Fibroblast of gingiva (primary cell): ENCODE measurements at places on chromosomes 13 and 19.

GRCh38 chr19:11463391-11463790 lies 17.5 kb downstream of the ELAVL3 start:
- DNase-seq: no peak

DNA sequence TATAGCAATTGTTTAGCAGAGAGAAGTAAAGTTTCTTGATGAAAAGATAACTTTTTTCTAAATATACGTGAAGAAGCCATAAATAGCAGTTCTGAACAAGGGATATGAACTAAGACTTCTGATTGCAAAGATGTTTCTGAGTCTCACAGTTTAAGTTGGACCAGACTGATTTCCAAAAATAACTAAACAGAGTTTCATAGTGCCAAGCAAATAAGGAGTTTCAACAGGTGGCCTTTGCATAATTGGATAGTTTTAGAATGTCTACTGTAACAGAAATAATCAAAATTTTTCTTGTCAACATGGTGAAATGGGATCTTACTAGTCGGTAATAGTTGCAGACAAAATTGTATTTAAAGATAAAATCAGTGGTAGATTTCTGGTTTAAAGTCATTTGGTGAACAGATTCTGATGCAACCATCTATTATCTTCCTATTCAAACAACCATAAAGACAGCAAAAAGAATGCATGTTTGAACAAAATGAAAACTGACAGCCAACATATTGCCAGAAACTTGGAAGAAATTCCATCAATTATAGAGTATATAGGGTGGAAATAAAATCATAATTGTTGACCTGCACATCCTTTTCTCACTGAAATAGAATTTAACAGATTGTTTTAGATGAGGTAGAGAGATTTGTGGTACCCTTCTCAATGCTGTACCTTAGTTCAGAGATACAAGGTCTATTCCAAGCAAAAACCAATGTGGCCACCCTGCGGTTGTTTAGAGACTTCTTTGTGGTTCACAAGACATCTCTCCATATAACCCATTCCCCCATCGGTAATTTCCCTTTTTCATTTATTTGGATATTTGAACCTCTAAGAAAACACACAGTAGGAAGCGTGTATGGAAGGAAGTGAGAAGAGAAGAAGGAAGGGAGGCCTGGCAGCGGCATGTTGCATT lies 275.3 kb downstream of the COG6 start:
- DNase-seq: no peak

- no peak for DNase-seq
Measured at GRCh38 chr13:37652596-37652995, 54.0 kb upstream of the POSTN start.

DNA sequence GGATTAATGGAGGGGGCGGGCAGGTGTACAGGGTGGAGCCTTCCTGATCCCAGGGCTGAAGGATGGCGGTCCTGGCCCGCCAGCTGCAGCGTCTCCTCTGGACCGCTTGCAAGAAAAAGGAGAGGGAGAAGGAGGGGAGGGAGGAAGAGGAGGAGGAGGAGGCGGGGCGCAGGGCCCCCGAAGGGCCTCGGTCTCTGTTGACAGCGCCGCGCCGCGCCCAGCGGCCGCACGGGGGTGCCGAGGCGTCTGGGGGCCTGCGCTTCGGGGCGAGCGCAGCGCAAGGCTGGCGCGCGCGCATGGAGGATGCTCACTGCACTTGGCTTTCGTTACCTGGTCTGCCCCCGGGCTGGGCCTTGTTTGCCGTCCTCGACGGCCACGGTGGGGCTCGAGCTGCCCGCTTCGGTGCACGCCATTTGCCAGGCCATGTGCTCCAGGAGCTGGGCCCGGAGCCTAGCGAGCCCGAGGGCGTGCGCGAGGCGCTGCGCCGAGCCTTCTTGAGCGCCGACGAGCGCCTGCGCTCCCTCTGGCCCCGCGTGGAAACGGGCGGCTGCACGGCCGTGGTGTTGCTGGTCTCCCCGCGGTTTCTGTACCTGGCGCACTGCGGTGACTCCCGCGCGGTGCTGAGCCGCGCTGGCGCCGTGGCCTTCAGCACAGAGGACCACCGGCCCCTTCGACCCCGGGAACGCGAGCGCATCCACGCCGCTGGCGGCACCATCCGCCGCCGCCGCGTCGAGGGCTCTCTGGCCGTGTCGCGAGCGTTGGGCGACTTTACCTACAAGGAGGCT lies at the start of gene PPM1N:
Gene PPM1N, plus strand, starts transcription at position 33 of the 785 bp plus-strand sequence. Its CDS starts 30 bp downstream, at position 63.
- DNase-seq: peak; percentile 4

DNA sequence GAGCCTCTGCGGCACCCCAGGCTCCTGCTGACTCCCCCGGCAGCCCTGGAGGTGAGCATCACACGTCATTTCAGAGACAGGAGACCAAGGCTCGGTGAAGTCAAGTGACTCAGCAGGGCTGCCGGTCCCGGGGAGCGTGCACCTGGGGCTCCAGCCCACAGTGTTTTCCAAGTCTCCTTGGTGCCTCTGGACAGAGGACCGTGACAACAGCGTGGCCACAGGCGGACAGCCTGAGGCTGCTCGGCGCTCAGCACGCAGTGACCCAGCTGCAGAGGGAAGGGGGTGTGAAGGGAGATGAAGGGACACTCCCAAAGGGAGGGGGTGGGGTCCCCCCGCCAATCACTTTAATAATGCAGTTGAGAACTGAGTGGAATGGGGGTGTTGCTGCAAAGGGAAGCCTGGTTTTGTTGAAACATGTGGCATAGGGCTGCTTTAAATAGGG lies 17.5 kb upstream of the ASPDH start:
- no peak for DNase-seq

DNA sequence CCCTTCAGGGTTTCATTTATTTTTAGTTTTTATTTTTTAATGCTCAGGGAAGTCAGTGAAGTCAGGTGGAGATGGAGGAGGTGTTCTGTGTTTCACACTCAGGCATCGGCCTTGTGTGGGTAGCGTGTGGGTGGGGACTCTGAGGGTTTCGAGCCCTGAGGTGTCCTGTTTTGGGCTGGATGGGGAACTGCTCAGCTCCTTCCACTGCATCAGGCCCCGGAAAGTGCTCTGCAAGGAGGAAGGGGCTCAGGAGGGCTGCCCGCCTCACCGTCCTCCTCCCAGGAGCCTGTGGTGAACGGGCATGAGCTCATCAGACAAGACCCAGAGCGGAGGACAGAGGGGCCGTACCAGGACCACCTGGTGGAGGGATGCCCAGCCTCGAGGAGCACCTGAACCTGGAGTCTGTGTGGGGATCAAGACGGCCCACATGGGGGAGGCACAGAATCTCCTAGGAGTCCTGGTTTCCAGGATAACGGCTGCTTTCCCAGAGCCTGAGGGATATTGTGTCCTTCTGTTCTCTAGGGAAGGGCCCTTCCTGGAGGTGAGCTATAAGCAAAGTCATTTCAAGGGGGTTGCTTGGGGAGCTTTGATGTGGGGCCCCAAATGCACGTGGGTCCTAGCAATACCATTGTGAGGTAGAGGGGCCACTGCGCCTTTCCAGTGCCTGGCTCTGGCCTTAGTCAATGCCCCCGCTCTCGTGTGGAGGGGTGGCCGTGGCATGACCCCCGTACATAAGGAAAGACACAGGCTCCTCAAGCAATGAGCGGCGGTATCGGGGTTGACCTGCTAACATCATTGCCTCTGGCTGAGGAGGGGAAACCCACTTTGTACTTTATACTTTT lies 13.5 kb upstream of the GAS6 start:
- no peak for DNase-seq

- DNase-seq: no peak
Measured at GRCh38 chr13:78649997-78650716, 8.8 kb downstream of the OBI1 start.

- peak; percentile 10 for DNase-seq
Measured at GRCh38 chr19:42683917-42684513, 56.3 kb downstream of the PSG3 start.

GRCh38 chr19:11821474-11822109 lies 7.5 kb downstream of the ZNF440 start:
- DNase-seq: peak; percentile 9

DNA sequence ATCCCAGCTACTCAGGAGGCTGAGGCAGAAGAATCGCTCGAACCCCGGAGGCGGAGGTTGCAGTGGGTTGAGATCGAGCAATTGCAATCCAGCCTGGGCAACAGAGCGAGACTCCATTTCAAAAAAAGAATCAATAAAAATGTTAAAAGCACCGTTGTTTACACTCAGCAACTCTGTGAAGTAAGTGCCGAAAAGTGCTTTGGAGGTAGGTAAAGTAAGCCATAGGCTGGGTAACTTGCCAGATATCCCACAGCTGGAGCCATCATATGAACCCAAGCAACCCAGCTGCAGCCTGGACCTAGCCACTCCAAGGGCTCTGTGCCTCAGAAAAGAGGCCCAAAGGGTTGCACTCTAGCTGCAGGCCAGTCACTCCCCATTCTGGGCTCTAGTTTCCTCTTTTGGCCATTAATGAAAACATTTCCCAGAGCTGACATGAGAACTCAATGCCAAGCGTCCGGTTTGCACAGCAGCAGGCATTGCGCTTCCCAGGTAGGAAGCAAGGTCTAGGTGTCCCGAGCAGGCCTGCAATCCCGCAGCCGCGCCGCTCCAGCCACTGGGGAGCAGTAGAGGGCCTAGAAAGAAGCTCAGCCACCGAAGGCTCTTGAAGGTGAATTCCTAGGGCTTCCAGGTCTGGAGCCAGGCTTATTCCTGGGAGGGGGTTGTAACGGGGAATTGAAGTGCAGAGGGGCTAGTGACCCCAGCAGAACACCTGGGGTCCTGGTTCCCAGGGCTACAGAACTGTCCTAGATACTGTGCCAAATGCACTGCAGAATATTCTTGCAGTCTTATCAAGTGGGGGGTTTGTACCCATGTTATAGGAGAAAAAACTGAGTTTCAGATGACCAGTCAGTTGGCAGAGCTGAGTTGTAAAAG lies 4.1 kb upstream of the CD79A start:
- peak; percentile 39 for DNase-seq

DNA sequence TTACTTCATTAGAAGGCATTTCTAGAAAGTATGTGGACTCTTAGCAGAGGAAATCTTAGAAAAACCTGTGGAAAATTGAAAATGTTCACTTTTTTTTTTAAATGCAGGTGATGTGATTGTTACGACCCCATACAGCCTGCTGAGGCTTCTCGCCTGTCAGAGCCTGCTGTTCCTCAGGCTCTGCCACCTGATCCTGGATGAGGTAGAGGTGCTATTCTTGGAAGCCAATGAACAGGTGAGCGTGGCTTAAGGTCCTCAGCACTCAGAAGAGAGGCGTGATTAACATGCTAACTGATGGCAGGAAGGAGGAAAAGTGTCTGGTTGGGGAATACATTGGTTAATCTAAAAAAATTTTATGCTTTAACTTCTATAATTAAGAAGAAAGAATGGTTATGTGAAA lies 71.4 kb downstream of the SLC7A9 start:
- DNase-seq: no peak

DNA sequence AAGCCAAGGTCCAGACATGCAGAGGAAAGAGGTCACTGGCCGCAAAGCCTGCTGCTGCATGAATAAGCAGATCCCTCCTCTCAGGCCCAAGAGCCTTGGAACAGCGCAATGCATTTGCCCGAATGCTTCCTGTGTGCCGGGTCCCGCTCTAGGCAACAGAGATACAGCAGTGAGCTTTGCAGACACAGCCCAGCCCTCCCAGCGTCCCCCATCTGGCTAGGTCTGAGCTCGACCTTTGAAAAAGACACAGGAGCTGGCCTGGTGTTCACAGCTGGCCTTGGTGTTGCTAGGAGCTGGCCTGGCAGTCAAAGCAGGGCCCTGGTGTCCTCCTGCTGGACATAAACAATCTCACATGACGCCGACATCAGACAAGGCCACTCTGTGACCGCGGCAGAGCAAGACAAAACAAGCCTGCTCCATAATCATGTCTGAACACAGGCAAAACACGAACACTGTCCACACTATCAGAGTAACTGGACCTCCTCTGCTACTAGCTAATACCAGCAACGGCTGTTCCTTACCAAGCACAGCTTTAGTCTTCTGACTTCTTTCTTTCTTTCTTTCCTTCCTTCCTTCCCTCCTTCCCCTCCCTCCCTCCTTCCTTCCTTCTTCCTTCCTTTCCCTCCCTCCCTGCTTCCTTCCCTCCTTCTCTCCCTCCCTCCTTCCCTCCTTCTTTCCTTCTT lies 5.7 kb upstream of the PEX11G start:
- DNase-seq: no peak

DNA sequence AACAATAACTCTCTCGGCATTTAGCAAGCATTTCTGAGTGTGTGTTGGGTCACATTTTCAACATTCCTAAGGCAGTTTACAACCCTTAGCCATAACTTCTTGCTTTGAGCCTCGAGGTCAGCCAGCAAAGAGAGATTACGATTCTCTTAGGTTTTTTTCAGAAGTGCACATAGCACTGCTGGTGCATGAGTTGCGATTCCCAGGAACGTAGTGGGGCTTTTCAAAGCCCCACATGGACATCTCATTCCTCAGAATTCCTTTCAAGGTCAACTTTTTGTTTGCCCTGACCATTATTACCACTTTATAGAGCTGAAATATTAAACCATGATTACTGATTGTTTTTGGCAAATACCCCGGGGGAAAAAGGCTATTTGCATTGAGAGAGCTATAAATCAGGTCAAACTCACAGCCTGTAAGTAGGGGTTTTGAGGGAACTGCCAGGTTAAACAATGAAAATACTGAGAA lies 705.3 kb downstream of the GPC5 start:
- DNase-seq: no peak

- DNase-seq: no peak
Measured at GRCh38 chr13:37366044-37366770, 232.4 kb downstream of the POSTN start.

DNA sequence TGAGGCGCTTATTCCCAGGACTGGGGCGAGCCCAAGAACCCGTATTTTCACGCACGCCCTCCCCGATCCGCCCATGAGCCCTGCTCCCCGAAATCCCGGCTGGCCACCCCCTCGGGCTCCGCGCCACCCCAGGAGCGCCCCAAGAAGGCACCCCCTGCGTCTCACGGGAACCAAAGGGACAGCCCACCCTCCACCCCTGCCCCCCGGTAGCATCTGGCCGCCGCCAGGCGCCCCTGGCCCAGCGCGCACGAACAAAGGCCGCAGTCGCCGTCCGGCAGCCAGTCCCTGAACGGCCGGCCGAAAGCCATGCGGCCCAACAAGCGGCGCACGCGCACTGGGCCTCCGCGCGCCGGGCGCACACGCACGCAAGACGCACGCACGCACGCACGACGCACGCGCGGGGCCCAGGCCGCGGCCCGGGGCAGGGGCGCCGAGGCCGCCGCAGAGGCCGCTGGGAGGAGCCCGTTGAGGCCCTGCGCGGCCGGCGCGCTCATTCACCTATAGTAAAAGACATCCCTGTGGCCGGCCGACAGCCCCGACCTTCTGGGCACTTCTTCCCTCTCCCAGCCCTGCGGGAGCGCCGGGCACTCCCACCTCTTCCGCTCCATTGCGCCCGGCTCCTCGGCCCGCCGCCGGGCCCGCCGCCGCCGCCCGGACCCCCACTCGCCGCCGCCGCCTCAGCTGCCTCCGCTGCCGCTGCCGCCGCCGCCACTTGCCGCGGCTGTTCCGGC lies 476 bp downstream of the MBD3 start:
- DNase-seq: peak; percentile 90
